ENCODE measurements at places on chromosomes 16 and 17.

DNA sequence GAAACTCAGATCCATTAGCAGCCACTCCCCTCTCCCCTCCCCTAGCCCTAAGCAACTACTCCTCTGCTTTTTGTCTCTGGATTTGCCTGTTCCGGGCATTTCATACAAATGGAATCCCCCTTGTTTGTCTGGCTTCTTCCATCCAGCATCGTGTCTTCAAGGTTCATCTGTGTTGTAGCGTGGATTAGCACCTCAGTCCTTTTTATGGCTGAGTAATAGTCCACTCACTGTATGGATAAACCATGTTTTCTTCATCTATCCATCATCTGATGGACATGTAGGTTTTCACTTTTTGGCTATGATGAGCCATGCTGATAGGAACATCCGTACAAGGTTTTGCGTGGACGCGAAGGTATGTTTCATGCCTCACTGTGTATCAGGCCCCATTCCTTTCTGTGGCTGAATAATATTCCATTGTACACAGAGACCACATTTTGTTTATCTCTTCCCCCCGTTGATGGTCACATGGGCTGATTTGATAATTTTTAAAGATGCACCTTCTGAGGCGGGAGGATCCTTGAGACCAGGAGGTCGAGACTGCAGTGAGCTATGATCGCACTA is 8.9 kb upstream of the GSE1 start:
- DNase-seq, result no peak

DNA sequence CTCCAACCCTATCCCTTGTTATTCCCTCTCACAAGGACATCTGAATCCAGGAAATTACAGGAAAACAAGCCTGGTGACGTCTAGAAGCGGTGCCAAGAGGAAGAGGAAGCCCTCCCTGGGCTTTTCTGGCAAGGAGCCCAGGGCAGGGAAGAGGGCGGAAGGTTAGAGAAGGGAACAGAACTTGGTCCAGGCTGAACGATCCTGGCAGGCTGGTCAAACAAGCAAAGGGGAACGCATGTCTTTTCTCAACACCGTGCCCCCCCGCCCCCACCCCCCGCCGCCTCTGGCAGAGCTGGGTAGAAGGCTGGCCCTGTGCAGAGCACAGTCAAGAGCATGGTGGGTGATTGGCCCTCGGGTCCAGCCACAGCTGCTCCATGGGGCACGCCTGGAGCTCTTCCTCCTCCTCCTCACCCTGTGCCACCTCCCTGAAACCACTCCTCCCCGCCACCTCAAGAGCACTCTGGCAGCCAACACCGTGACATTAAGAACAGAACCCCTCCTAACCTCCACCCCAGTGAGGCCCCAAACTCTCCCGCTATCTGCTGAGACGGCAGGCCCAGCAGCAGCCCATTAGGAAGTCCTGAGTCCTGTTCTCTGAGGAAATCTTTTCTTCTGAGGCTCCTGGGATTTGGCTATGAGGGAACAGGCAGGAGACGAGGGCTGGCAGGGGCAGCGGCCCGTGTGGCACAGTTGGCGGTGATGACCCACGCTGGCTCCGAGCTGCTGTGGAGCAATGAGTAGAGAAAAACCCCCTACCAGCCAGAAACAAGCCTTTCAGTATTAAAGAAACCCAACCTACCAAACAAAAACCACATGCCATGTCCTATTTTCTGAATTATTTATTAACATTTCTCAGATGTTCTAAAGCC is 7.3 kb downstream of the C16orf86 start:
- no peak for DNase-seq

DNA sequence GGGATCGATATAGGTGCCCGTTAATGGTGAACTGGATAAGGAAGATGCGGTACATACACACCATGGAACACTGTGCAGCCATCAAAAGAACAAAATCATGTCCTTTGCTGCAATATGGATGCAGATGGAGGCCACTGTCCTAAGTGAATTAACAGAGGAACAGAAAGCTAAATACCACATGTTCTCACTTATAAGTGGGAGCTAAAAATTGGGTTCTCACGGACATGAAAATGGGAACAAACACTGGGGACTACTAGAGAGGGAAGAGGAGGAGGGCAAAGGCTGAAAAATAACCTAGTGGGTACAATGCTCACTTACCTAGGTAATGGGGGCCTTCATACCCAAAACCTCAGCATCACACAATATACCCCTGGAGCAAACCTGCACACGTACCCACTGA is 302.6 kb downstream of the XYLT1 start:
- DNase-seq, result no peak

- no peak for DNase-seq
Observed at GRCh38 chr16:21206550-21206949, 4.8 kb downstream of the ZP2 start.

- no peak for DNase-seq
Observed at GRCh38 chr16:53090286-53090590, 35.4 kb downstream of the CHD9 start.

DNA sequence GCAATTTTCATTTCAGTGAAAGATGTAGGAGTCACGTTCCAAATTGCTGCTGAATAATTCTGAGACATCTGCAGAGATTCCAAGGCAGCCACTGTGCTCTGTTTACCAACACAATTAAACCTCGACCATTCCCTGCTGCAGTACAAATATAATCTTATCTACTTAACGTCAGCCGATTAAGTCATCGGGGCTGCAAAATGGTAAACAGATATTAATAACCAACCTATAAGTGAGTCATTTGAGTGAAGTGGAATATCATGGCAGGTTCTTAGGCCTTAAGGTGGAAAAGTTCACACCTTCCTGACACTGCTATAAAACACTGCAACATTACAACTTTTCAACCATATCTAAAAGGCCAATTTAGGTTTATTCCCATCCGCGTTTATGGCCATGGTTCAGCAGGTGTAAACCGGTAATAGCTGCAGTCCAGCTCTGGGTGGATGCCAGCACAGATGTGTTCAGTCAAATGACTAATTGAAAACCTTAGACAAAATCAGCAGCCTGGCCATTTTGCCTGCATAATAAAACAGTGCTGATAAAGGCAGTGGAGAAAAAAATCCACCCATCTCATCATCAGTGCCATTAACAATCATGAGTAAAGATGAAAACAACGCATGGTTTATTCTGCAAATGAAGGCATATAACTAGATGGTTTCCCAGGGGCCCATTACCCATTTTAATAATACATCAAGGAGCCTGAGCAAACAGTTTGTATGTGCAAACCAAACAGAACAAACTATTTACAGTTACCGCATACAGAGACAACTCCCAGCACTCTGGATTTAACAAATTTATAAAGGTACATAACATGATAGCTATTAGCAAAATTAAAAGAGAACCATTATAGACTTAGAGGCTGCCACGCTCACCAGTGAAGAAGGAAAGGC is 202.9 kb upstream of the IRX3 start:
- no peak for DNase-seq

DNA sequence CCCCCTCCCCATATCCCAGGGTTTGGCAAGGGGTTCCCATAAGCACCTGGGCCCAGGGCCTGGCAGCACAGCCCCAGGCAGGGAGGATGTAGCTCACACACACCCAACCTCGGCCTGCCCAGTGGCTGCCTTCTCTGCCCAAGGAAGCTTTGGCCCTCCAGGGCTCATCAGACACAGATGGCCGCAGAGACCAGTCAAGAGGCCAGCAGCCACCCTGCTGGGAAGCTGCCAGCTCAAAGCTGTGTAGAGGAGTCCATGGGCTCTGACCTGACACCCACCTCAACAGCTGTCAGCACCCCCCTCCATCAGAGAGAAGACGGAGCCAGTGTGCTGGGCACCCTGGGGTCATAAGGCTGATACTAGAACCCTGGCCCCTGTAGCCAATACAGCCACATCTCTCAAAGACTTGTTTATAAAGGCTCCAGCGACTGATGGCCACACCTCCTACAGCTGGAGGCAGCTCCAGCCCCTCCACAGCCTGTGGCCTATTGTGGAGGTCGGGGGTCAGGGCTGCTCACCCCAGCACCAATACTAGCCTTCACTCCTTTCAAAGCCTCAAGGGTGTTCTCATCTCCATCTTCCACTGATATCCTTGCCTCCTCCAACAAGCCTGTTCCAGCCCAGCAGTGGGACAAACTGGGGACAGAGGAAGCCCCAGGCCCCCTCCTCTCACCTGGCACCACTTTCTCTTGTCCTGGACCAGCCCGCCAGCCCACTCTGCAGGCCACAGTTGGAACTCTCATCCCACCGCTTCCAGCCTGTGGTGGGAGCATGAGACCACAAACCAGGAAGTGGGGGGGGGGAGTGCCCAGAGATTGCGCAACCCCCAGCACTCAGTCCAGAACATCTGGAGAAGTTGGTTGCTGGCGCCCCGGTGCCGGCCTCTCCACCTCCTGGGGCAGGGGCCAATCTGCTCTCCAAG is 2.2 kb upstream of the MPG start:
- no peak for DNase-seq

- DNase-seq, result no peak
Observed at GRCh38 chr16:70437017-70437581, 1.8 kb downstream of the ST3GAL2 start.

- no peak for DNase-seq
Observed at GRCh38 chr16:4101421-4102219, 14.6 kb downstream of the ADCY9 start.

- DNase-seq, result no peak
Observed at GRCh38 chr17:65633988-65634387, 72.5 kb upstream of the AXIN2 start.

GRCh38 chr16:86466696-86467406 is 43.5 kb upstream of the FOXF1 start:
- no peak for DNase-seq

DNA sequence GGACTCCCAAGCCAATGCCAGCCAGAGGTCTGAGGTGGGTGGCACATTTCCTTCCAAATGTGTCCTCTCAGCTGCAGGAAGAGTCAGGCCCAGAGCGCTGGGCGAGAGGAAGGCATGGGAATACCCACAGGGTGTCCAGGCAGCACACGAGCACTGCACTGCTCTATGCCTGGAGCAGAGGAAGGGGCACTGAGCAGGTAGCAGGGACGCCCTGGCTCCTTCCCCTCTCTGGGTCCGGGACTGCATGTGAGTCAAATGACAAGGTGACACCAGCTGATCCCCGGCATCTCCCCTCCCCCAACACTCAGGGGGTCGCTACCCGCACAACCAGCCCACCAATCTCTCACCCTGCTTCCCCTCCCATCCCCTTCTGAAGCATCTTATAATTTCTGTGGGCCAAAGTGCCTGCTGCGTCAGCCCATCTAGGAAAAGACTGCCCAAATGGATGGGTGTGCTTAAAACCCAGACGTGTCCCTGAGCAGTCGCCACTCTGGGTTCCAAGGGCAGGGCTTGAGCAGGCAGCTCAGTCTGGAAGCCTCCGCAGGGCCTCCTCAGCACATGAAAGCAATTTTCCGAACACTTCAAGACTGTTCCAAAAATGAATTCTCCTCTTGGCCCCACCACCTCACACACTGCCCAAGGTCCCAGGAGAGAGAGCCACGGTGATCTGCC is 12.0 kb upstream of the BCAR1 start:
- no peak for DNase-seq

GRCh38 chr16:188674-189073 is 8.4 kb downstream of the HBQ1 start:
- no peak for DNase-seq

- no peak for DNase-seq
Observed at GRCh38 chr17:81566461-81567126, 14.4 kb upstream of the FAAP100 start.

DNA sequence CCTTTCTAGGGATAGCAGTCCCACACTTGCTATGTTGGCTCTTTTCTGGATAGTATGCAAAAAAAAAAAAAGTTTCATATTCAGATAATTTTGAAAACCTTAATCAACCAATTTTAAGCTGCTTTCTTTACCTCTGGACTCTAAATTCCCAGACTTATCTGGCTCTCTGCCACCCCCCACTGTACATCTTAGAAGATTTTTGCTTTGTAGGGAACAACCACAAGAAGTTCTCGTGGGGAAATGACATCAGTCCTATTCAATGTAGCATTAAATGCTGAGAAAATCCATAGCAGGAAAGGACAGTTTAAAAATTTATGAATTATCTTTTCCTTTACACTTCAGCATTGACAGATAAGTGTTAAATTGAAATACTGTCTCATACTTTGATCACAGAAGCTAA is 562.7 kb upstream of the HSBP1 start:
- DNase-seq, result no peak

DNA sequence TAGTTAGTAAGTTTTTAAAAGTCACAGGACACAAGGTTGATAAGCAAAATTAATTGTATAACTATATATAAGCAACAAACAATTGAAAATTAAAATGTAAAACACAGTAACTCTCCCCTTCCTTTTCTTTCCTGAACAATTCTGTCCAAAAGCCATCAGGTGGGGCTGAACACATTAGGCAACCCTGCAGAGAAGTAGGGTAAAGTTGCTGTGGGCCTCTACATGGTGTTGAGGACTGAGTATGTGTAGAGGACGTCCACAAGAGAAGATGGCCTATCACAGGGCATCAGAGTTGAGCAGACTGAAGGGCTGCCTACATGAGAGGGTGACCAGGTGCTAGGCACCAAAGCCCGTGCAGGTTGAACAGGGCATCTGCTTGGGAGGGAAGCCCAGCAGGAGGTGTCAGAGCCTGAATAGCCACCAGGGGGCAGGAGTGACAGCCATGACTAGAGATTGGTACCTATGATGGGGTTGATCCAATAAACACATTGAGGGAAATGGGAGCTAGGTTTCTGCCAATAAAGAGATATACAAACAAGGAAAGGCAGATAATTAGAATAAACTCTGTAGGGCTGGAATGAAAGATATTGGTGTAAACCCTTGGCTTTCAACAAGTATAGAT is 415.1 kb downstream of the NPIPA8 start:
- DNase-seq, result peak; percentile 14

- DNase-seq, result no peak
Observed at GRCh38 chr17:79991924-79992648, 43.6 kb downstream of the TBC1D16 start.

- no peak for DNase-seq
Observed at GRCh38 chr17:20206068-20206467, 196.9 kb downstream of the SPECC1 start.

GRCh38 chr17:81393684-81394376 is 1.4 kb upstream of the BAHCC1 start:
- no peak for DNase-seq

GRCh38 chr17:76359375-76359774 is 5.7 kb upstream of the PRPSAP1 start:
- DNase-seq, result no peak

DNA sequence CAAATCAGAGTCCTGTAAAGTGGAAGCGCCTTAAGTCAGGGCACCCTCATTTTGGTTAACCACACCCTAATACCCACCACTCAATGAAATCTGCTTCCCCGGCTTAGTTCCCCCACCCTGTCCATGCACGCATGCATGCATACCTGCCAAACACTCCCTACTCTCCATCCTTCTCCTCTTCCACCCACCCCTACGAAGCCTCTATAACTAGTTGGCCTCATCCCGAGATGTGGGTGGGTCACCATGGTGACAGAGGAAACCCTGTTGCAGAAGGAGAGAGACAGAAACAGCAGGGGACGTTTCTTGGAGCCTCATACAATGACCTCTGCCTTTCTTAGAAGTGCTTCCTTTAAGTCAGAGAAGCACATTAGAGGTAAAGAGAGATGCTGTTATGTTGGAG is 46.8 kb upstream of the DNAH9 start:
- DNase-seq, result no peak

- DNase-seq, result peak; percentile 20
Observed at GRCh38 chr17:8126491-8127066, 2.7 kb upstream of the HES7 start.

GRCh38 chr16:68529608-68529930 is 9.5 kb upstream of the ZFP90 start:
- no peak for DNase-seq

GRCh38 chr16:55756963-55757362 is 75.9 kb downstream of the CES1 start:
- DNase-seq, result no peak

GRCh38 chr16:22353191-22353919 is 21.1 kb downstream of the CDR2 start:
- no peak for DNase-seq

All from effector CD4-positive, alpha-beta T cell (primary cell).